ENCODE measurements at places on chromosomes 6 and 20.

GRCh38 chr6:156691018-156691417, 86.2 kb upstream of the ARID1B start:
- no peak for DNase-seq

GRCh38 chr6:7723554-7723953, 2.3 kb upstream of the BMP6 start:
- no peak for DNase-seq

GRCh38 chr20:62704341-62704948, 4.2 kb upstream of the NTSR1 start:
- DNase-seq, result no peak

GRCh38 chr20:52534616-52535015, 343.0 kb upstream of the ZFP64 start:
- no peak for DNase-seq

DNA sequence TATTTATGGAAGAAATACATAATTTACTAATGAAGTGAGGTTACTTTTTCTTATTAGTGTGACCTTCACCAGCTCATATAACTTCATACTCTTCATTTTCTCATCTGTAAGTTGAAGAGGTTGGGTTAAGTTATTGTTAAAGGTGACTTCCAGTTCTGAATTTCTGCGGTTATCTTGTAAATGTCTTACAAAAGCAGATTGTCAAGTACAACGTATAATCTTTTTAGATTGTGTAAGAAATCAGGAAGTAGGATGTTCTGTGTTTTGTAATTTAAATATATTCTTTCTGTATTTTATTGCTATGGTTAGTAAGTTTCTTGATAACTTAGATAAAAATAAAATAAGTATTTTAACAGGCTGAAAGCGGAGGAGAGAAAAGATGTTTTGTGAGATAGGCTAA, 12.0 kb downstream of the WTAP start:
- DNase-seq, result no peak

DNA sequence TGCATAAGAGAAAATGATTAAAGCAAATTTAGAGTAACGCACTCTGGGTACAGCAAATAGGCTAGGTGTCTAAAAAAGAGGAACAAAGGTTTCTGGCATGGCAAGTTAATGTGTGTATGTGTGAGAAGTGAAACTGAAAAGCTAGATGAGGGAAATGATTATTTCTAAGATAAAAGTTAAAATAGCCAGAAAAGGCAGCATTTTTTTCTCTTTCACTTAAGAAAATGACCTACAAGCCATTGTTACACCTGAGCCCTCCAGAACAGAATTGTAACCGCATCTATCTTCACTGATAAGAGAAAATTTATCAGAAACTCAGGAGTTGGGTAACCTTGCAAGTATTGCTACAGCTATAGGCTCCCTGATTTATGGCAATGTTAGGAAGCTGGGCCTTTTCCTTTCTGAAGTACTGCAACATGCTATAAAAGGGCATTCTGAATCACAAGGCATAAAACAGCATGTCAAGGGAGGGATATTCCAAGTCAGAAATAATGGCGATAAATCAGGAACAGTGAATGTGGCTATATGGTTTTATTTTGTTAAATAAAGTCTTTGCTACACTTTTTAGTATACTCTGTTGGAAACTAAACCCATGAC, 395.3 kb downstream of the TBC1D32 start:
- DNase-seq, result no peak

- DNase-seq, result no peak
Measured at GRCh38 chr6:40510442-40510841, 76.7 kb downstream of the LRFN2 start.

- no peak for DNase-seq
Measured at GRCh38 chr20:11497545-11497944, 420.1 kb upstream of the BTBD3 start.

DNA sequence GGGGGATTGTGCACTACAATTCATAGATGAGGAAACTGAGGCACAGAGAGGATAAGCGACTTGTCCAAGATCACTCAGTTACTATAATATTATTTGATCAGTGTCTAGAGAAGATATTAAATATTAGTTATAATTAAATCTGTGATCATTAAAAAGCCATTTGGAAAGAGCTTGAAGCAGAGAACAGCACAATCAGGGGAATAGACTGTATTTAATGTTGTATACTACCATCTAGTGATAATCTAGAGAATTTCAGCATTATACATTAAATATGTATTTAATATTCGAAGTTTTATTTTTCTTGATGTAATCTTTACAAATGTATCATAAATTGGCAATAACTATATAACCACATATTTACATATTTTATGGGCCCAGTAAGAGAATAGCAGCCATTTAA, 20.1 kb upstream of the MTCL3 start:
- no peak for DNase-seq

- DNase-seq, result no peak
Measured at GRCh38 chr6:8103726-8104125, 1.4 kb upstream of the EEF1E1 start.

DNA sequence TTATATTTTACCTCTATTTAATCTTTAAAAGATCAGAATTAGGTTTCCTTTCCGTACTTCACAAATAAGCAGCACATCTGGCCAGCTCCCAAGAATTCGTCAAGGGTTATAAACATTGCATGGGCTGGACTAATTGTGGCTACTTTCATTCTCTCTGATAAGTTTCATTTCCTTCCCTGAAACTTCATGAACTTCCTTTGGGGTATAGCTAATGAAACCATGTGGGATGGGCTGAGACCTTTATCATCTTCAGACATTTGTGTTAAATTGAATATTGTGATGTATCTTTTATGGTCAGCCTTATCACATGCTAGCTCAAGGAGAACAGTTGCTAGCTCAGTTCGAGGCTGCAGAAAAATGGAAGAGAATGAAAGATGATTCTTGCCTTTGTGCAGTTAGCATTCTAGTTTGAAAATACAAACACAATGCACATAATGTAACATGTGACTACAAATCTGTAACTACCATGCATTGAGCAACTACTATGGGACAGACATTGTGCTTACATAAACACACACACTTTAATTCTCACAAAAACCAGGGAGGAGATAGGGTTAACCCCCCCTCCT, 1.7 kb upstream of the GMPR start:
- no peak for DNase-seq

GRCh38 chr6:5094327-5094726, 9.2 kb downstream of the PPP1R3G start:
- no peak for DNase-seq

DNA sequence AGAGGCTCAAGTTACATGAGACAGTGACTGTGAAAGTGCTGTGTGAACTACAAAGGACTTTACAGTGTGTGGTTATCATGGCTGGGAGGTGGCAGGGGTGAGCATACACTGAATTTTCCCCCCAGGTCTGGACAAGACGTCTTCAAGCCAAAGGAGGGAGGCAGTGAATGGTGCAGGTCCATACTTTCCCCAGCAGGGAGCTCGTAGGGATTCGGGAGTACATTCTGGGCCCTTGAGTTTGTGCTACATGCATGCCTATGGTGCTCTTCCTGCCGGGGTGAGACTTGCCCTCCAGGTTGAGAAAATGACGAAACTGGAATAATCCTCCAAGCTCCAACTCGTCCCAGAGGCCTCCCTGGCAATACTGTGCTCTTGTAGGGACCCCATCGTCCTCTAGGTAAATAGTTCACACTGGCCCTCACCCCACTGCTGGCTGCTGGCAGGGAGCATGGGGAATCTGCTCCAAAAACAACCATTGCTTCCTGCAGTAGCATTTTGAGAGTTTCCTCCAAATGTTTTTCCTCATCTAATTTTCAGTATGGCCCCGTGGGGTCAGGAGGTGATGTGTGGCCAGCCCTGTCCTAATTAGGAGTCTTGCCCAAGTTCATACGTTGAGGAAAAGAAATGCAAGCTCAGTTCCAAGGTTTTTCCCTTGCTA, 57.6 kb downstream of the ZNF831 start:
- no peak for DNase-seq

DNA sequence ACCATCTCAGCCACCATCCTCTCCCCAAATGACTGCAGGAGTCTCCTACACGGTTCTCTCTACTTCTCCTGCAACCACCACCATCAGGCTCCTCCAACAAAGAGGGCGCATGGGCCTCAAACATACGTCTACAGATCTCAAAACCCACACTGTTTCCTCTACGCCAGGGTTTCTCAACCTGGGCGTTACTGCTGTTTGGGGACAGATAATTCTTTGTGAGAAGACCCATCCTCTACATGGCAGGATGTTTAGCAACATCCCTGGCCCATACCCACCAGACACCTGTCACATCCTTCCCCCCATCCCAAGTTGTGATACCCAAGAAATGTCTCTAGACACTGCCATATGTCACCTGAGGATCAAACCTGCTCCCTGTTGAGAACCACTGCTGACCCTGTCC, 45.0 kb downstream of the ELMO2 start:
- no peak for DNase-seq

DNA sequence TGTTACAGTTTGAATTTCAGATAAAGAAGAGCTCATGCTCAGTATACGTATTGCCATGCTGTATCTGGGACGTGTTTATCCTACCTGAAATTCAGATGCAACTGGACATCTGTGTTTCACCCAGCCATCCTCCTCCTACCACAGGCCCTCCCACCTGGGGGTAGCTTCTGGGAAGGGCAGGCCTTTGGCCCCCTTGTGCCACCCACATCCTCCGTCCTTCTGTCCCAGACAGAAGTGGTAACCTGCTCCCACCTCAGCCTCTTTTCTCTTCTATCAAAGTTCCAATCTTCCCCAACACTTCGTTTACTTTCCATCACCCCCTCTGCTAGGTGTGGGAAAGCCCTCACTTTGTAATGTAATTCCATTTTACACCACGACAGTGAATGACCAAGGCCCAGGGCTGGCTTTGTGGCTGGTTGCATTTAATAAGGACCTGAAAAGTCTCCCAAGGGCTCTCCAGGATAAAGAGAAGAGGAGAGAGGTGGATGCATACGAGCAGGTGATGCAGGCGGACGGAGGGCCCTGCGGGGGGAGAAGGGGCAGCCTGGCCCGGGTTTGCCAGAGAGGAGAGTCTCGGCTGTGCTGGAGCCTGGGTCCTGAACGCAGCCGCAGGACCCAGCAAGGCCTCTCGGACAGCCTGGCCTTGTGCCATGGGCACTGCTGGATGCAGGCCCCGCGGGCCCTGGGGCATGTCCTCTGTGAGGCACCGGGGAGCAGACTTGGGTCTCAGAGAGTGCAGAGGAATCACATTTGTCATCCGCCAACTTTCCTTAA, 98.4 kb downstream of the PSMB1 start:
- no peak for DNase-seq

- no peak for DNase-seq
Measured at GRCh38 chr6:128240024-128240428, 280.4 kb downstream of the PTPRK start.

DNA sequence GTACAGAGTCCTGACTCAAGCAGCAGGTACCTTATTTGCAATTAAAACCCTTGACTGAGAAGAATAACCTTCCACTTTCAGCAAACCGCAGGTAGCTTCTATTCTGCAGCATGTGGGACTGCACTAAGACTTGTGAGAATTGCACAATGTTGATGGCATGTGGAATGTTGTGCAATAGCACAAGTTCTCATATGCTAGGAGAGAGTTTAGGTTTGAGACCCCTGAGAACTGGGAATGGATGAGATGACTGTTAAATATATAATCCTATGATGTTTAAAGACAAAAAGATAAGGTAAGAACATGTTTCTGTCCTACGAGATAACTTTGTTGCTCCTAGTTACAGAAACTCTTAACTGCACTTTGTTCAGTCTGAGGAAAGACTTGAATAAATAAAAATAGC, 194.6 kb downstream of the OTOR start:
- no peak for DNase-seq

GRCh38 chr6:158834675-158835385, 15.7 kb upstream of the EZR start:
- DNase-seq, result no peak

DNA sequence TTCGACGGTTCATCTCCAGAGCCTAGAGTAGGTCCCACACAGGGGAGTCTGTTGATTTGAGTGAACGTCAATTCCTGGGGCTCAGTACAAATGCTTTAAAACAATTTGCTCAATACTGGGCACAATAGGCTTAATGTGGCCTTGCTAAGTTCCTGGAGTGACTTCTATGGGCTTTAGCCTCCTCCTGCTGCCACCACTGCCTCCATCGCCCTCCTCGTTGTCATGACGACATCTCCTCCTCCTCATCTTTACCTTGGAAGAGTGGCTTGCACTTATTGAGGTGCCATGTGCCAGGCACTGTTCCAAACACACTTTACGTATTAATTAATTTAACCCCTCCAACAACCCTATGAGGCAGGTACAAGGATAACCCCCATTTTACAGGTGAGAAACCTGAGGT, 11.8 kb upstream of the ZMYND8 start:
- DNase-seq, result no peak

DNA sequence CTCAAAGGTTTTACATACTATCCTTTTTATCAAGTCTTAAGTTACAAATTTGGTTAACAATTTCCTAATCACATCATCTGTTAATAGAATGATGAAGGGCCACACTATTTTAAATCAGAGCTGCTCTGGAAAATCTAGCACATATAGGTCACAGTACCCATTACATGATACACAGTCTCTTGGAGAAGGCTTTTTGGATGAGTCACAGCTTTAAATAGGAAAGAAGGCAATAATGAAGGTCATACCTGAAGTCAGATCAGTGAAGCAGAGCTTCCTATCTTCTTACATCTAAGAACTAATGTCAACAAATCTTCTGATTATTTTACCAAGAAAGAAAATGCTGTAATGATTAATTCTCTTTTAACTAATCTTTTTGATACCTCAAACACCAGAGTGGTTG, 248.5 kb downstream of the BTBD9 start:
- no peak for DNase-seq

- no peak for DNase-seq
Measured at GRCh38 chr6:138278326-138278725, 60.0 kb upstream of the PBOV1 start.

GRCh38 chr6:43804550-43805223, 34.7 kb downstream of the VEGFA start:
- no peak for DNase-seq

DNA sequence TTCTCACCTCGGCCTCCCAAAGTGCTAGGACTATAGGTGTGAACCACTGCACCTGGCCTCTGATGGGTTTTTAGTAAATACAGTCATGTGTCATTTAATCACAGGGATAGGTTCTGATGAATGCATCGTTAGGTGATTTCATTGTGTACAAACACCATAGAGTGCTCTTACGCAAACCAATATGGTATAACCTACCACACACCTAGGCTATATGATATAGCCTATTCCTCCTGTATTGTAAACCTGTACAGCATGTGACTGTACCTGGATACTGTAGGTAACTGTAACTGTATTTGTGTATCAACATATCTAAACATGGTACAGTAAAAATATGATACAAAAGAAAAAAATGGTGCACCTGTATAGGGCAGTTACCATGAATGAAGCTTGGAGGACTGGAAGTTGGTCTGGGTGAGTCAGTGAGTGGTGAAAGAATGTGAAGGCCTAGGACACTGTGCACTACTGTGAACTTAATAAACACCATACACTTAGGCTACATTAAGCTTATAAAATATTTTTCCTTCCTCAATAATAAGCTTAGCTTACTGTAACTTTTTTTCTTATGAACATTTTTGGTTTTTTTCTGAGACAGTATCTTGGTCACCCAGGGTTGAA, 10.0 kb downstream of the BICRAL start:
- no peak for DNase-seq

- no peak for DNase-seq
Measured at GRCh38 chr6:155404937-155405336, 50.7 kb downstream of the NOX3 start.
